ENCODE measurements at places on chromosomes 5 and 9. TPM values are rescaled to one million over a fixed set of nuclear protein-coding genes. Genes with fewer than 3 reads are reported as not detected.

DNA sequence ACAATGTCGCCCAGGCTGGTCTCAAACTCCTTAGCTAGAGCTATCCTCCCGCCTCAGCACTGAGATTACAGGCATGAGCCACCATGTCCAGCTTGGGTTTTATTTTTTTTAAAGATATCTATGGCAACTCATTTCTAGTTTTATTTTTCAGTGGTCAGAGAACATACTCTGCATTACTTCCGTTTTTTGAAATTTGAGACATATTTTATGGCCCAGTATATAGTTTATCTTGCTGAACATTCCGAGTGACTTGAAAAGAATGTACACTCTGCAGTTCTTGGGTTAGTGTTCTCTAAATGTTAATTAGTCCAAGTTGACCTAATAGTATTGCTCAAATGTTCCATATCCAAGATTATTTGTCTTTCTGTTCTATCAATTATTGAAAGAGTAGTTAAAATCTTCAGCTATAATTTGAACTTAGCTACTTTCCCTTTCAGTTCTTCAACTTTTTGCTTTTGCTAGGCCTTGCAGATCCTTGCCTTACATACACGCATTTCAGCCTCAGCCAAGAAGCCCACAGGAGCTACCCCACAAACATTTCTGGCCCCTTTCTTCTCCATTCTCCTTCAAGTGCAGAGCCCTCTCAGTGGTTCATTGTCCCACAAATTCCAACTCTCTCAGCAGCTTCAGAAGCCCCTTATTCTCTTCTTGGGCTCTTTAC, 22.3 kb upstream of the SNAPC3 start:
- DNase-seq = no peak

GRCh38 chr5:4100739-4101138, 505.1 kb downstream of the IRX1 start:
- DNase-seq = no peak

DNA sequence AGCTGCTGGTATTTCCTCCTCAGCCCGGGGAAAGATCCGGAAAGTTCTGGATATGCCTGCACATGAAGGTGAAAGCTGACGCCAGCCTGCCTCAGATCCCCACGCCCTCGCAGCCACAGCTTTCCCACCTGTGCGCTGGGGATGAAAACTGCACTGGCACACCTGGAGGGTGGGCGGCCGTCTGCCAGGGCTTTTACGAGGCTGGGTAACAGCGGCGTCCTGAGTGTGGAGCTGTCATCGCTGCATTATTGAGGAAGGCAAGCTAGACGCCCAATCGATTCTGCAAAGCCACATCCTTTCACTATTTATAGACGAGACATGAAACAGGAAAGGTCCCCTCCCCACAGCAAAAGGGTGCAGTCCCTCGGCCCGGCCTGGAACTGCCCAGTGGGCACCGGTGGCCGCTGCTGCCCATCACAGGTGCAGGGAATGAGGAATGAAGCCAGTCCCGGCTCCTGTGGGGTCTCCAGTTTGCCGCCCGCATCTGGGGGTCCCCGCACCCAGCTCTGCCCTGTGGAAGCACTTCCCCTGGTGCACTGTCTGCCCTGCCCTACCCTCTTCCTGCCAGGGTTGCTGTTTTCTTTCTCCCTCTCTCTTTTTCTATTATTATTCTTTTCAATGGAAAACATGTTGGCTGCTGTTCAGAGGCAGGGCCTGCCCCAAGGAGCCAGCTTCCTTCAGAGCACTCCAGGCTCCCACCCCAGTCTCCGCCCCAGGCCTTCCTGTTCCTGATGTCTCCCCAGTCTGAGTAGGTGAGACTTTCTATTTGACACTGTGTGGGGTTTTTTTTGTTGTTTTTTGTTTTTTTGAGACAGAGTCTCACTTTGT, 7.0 kb downstream of the NOTCH1 start:
- DNase-seq = peak; percentile 81

DNA sequence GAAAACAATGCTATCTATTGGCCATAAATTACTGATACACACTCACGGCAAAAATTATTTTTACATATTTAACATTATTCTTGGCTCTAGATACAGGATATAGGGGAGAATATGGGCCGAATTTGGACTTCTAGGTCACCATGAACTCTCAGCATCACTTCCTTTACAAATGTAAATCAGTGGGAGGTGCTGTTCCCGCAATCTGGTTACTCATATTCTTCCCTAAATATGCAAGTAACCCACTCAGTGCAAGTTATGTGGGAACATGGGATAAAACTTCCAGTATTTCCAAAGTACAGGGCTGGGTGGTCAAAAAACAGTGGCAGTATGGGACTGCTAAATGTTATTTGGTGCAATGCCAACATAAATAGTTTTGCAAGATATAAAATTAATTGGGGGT, 145.6 kb downstream of the PPP2R2B start:
- DNase-seq = no peak

GRCh38 chr5:36029914-36030313, 36.8 kb downstream of the UGT3A2 start:
- no peak for DNase-seq

FAM153A gene
- 6.9 TPM for total RNA-seq

IL7R gene
- total RNA-seq = 102 TPM

GRCh38 chr9:32839013-32839885, 55.9 kb downstream of the TMEM215 start:
- DNase-seq = no peak

- DNase-seq = no peak
Observed at GRCh38 chr5:67809589-67809988, 406.0 kb upstream of the PIK3R1 start.

G3BP1 gene
- 133 TPM for total RNA-seq

ZSWIM6 gene
- total RNA-seq = 8.6 TPM

ZNF608 gene
- total RNA-seq = not detected

LPAR1 gene
- not detected for total RNA-seq

CCDC171 gene
- total RNA-seq = 4.9 TPM

- no peak for DNase-seq
Observed at GRCh38 chr5:116410336-116410890, 164.2 kb downstream of the SEMA6A start.
